ENCODE measurements at places on chromosomes 2 and 18.

GRCh38 chr2:148666555-148666954 is 22.0 kb downstream of the EPC2 start:
- no peak for DNase-seq

- no peak for DNase-seq
Observed at GRCh38 chr18:34953212-34953611, 88.0 kb upstream of the MAPRE2 start.

- no peak for DNase-seq
Observed at GRCh38 chr18:63237881-63238692, 81.5 kb downstream of the BCL2 start.

DNA sequence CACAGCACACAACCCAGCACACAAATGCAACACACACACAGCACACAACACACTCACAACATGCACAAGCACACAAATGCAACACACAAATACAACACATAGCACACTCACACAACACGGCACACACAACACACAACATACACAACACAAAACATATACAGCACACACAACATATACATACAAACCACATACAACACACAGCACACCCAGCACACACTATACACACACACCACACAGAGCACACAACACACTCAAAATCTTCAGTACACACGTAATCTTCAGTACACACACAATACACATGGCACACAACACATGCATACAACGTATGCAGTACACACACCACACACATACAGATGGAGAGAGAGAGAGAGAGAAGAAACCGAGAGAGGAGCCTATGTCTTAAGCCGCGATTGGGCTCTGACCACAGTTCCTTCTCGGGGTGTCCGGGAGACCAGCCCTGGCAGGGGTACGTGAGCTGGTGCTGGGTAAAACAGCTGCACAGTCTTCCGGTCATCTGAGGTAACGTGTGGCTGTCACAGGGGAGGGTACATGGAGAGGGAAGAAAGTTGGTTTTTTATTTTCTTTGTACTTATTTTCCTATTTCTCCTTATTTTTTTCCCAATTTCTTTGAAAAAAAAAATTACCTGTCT is 25.1 kb downstream of the POU3F3 start:
- no peak for DNase-seq

DNA sequence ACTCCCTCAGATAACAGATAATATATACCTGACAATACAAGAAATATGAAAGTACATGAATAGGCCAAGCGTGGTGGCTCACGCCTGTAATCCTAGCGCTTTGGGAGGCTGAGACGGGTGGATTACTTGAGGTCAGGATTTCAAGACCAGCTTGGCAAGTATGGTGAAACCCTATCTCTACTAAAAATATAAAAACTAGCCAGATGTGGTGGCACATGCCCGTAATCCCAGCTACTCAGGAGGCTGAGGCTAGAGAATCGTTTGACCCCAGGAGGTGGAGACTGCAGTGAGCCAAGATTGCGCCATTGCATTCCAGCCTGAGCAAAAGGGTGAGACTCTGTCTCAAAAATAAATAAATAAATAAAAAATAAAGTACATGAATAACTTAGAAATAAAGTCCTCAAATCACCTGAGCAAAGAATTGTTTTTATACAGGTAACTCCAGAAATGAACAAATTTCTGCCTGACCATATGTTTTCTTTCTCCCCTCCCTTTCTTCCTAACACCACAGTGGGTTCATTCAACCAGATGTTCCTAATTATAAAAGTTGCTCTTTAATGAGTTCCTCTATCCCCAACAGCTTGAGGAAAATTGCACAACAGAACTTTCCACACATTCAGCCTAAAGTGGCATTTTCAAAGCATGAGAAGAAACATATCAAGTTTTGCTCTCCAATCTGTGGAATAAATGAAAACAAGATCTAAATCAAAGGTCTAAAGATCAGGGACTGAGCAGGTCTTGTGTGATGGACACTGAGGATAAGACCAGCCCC is 33.6 kb upstream of the AP1S3 start:
- DNase-seq: no peak

- DNase-seq: no peak
Observed at GRCh38 chr2:134429886-134430285, 176.0 kb downstream of the MGAT5 start.

- no peak for DNase-seq
Observed at GRCh38 chr2:120780402-120780801, 44.7 kb downstream of the GLI2 start.

GRCh38 chr2:175363699-175364098 is 182.2 kb upstream of the ATP5MC3 start:
- no peak for DNase-seq

DNA sequence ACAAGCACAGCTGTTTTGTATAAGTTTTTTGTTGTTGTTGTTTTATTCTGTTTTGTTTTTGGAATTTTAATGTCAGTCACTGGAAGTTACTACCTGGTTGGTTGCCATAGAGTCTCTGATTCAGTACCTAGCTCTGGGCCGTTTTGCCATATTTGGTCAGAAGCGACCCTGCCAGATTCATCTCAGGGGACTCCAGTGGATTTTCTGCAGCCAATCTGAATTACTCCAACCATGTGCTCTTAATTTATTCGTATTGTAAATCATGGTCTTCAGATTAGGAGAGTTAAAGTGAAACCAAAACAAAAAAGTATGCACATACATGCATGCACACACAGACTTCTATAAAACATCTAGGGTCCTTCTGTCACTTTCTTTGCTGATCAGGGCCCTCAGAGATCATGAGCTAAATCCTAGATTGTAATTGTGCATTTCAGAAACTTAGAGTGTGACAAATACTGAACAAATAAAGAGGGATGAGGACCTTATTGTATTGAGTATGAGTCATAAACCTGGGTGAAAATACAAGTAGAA is 317.4 kb upstream of the UBE2E3 start:
- DNase-seq: no peak

DNA sequence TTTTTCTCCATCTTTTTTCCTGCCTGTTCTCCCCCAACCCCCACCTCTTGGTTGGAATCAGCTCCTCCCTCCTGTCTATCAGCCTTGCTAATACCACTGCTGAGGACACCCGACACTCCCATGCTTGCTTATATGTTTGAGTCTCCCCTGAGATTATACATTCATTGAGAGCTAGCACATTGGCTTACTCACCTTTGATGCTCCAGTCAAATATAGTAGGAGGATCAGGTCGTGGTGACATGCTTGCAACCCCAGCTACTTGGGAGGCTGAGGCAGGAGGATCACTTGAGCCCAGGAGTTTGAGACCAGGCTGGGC is 91.5 kb upstream of the CCBE1 start:
- no peak for DNase-seq

- DNase-seq: no peak
Observed at GRCh38 chr18:22213333-22213973, 44.1 kb downstream of the GATA6 start.

Measured in CD4-positive, alpha-beta T cell treated with Interleukin-1 beta for 1 hour (primary cell).